Stimulated activated CD4-positive, alpha-beta T cell treated with anti-CD3 and anti-CD28 coated beads, Interleukin-1b, Interleukin-23, amount 100 ng/mL, for 4 hours (primary cell): ENCODE measurements at places on chromosomes 6 and 20.

DNA sequence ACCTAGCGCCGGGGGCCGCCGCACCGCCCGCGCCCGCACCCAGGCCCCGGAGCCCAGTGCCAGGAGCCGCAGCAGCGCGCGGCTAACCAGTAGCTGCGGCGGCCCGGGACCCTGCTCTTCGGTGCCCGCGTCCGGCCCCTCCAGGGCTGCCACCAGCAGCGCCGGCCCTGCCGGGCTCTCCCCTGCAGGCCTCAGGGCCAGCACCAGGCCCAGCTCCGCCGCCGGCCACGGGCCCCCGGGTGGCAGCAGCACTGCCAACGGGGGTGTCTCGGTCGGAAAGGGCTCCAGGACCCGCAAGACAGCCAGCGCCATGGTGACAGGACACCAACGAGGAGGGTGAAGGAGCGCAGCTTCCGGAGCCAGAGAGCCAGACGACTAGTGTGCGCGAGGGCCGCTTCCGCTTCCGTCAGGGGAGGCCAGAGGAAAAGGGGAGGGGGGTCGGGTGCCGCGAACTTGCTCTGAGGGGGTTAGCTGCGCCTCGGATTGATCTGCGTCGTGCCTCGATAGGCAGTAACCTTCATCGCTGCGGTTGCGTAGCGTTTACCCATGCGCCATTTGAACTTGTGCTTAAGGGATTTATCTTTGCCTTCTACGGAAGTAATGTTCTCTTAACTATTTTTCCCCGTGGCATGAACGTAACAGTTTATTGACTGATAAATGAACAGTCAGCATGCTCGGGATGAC is at the start of gene PEX6:
TSS of gene PEX6 (minus strand) at position 343 of the 684 bp plus-strand sequence. CDS start at position 312, 31 bp downstream.
- peak; percentile 89 for DNase-seq

DNA sequence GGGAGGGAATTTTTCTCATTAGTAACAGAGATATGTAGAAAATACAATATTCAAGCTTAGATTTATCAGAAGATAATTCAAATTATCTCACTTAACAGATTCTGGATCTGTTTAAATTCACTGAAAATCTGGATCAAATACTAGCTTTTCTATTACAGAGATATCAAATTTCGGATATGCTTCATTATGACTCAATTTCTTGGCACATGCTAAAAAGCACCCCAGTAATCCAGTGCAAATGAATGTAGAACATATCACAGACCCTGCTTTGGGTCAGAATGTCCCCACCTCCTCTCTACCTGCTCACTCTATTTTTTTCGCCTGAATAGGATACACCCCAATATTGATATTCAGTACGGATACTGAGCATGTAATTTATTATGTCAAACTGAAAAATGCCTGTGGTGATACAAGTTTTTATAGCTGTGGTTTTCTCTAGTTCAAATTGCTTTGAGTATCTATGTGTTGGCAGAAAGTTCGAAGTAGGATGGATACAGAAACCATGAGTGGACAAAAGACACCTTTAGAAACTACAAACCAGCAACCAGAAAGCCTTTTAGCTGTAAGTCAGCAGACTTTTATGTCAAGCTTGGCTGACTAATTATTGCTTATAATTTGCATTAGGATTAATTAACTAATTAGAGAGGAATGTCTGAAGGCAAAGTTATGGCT is 290.0 kb downstream of the TFAP2B start:
- no peak for DNase-seq

GRCh38 chr6:42269553-42269952 is 51.9 kb upstream of the MRPS10 start:
- DNase-seq = no peak

- DNase-seq = no peak
Observed at GRCh38 chr20:62624719-62625453, 17.4 kb upstream of the SLCO4A1 start.

DNA sequence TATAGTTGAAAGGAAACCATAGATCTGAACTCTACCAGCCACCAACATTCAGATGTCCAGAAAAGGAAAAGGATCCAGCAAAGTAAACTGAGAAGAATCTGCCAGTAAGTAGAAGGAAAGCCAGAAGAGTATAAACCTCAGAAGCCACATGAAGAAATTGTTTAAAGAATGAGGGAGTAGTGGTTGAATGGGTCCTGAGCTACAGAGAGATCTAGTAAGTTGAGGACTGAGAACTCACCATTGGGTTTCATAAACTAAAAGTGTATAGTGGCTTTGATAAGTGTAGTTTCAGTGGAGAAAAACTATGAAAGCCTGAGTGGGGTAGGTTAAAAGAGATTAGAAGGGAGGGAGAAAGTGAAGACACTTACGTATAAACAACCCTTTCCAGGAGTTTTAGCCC is 32.0 kb upstream of the SUMO4 start:
- DNase-seq = no peak

DNA sequence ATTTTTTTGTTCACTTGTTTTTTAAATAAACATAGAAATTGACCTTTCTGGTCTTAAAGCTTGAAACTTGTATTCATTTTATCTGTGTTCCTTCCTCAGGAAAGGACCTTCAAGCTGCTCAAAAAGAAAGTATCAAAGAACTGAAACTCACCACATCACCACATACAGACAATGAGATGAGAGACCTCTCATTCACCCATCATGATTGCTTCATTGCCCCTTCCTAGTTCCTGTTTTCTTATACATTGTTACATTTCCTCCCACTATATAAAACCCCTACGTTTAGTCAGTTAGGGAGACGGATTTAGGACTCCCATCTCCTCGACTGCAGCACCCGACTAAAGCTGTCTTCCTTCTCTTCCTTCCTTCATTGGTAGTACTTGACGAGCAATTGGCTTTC is 180.5 kb upstream of the OPRM1 start:
- DNase-seq = no peak
